Mesendoderm (in vitro differentiated cells): ENCODE measurements at places on chromosomes 13 and 19.

DNA sequence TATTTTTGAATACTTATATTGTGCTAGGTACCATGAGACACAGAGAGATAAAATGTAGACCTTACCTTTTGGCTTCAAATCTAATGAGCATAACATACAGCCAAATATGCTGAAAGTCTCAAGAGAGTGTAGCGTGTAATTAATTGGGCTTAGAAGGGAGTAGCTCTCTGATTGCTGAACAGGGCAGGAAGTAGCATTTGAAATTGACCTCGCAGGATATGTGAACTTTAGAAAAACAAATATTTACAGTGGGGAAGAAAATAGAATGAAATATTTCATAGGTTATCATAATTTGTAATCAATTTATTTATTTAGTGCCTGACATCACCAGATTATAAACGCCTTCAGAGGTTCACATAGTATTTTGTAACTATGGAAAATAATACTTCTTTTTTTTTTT is 327.1 kb downstream of the RFC3 start:
- no peak for DNase-seq

GRCh38 chr13:49093376-49093775 is 117.7 kb downstream of the FNDC3A start:
- DNase-seq, result no peak

DNA sequence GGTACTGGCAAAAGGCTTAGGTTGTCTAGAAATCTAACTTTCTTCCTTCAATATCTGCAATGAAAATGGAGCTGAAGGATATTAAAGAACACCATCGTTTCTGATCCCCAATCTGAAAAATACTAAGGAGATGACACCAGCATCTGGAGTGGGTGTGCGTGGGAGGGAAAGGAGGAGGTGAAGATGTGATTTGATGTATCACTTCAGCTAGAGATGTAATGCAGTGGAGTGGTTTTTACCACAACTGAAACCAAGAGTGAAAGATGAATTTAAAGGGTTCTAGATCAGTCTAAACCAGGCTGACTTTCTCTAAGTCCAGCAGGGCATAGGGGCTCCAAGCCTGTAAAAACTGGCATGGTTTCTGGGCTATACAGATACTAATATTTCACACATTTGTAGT is 148.4 kb downstream of the AKAP11 start:
- DNase-seq, result no peak

DNA sequence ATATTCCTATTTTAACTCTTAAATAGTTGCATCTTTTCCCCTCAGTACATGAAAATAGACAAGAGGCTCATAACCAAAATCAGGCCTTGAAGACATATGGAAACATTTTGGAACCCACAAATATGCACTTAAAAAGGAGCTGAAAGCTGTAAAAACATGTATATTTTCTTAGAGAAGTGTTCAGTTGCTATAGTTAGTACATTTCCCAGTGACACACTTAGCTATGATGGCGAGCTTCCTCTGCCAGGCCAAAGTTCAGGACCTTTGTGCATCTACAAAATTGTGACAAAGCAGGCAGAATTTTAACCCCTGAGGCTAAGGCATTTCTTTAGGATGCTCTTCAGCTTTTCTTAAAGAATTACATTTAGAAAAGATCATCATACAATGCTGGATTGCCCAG is 54.5 kb downstream of the RCBTB2 start:
- no peak for DNase-seq

- no peak for DNase-seq
Observed at GRCh38 chr13:71814806-71815360, 52.1 kb downstream of the DACH1 start.

- DNase-seq, result peak; percentile 70
Observed at GRCh38 chr19:2542341-2543069, 66.6 kb downstream of the GADD45B start.

DNA sequence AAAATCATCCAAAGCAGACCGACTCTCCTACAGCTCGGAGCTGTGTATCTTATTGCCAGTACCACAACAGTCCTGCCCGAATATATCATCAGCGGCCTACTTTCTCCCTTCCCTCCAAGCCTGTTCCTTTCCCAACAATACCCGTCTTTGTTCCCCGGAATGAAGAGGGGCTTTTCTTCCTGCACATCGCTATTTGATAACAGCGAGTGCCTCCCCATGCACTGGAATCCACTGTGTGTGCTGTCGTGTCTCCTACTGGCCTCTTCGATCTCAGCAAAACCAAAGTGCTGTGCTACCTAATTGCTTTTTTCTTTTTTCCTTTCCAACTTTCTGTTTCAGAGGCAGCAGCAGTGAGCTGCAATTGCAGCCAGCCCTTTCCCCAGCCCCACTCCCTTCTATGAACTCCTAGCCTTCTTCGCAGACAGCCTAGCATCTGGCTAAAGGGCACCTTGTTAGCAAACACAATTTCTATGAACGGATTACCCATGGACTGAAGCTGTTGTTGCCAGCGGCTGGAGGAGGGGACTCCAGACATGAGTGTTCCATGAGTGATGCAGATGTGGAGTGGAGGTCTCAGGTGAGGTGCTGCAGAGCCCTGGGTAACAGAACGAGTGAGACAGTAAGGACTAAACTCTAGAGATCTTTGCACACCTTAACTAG is 43.4 kb downstream of the EFNB2 start:
- no peak for DNase-seq

DNA sequence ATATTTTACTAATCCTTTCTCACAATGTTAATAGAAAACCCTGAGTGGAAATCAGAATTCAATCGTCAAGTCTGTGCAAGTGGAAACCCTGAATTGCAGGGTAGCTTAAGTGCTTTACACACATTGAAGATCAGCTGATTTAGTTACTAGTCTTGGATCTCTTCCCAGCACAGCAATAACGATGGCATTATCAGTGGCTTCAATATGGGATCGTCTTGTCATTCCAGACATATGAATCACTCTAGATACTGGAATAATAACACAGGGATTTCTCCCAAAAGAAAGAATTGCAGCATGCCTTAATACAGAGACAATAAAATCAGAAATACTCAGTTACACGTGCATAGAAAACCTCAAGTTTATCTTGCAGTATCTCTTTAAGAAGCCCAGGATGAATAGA is 12.6 kb upstream of the METTL21C start:
- DNase-seq, result no peak

- no peak for DNase-seq
Observed at GRCh38 chr19:22260499-22260898, 25.7 kb upstream of the ZNF729 start.

DNA sequence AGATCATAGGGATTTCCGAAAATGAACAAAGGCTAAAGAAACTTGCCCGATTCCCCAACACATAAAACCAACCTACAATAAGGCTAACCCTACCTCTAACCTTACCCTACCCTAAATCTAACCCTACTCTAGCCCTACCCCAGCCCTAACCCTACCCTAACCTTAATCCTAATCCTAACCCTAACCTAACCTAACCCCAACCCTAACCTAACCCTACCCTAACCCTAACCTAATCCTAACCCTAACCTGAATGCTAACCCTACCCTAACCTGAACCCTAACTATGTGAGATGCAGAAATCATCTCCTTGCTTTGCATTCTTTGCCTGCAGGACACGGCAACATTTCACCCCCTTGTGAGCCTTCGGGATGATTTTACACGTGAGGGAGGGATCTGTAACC is 67.6 kb upstream of the SOX1 start:
- no peak for DNase-seq

- no peak for DNase-seq
Observed at GRCh38 chr19:20182222-20182785, 15.3 kb downstream of the ZNF486 start.

- peak; percentile 9 for DNase-seq
Observed at GRCh38 chr13:48908381-48909055, 67.2 kb upstream of the FNDC3A start.

GRCh38 chr13:66781241-66781640 is 448.9 kb downstream of the PCDH9 start:
- no peak for DNase-seq

- peak; percentile 93 for DNase-seq
Observed at GRCh38 chr19:46542428-46543230, 47.0 kb upstream of the PNMA8B start.

DNA sequence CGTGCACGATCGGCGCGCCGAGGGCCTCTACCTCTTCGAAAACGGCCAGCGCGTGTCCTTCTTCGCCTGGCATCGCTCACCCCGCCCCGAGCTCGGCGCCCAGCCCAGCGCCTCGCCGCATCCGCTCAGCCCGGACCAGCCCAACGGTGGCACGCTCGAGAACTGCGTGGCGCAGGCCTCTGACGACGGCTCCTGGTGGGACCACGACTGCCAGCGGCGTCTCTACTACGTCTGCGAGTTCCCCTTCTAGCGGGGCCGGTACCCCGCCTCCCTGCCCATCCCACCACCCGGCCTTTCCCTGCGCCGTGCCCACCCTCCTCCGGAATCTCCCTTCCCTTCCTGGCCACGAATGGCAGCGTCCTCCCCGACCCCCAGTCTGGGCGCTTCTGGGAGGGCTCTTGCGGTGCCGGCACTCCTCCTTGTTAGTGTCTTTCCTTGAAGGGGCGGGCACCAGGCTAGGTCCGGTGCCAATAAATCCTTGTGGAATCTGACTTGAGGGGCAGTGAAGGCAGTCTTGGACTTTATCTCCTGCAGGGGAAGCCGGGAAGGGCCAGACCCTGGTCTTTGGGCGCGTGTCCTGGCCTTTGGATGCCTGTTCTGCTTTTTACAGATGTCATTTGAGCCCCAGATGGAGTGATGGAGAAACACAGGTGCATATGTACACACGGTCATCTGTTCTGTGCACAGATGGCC is 2.2 kb downstream of the CLEC11A start:
- DNase-seq, result no peak

- DNase-seq, result no peak
Observed at GRCh38 chr13:98112456-98112855, 30.4 kb upstream of the FARP1 start.

- no peak for DNase-seq
Observed at GRCh38 chr13:44540761-44541434, 35.2 kb downstream of the TSC22D1 start.
